ENCODE measurements at places on chromosomes 7 and 10.

- DNase-seq, result no peak
These were observed 9.3 kb upstream of the AKR1D1 start for GRCh38 chr7:138066954-138067394.

- no peak for DNase-seq
These were observed 139.9 kb downstream of the TNS3 start for GRCh38 chr7:47441796-47442604.

DNA sequence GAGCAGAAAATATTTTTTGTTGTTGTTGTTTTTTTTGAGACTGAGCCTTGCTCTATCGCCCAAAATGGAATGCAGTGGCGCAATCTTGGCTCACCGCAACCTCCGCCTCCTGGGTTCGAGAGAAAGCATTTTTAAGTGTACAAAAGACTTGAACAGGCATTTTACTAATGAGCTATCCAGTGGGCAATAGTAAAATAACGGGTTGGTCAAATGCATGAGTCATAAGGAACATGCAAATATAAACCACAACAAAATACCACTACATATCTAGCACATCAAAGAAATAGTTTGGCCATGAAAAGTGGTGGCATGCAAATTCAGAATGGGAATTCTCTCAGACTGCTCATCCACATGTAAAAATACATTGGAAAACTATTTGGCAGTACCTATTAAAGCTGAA lies 71.7 kb upstream of the TMEM106B start:
- no peak for DNase-seq

- no peak for DNase-seq
These were observed 84.0 kb upstream of the FAM3C start for GRCh38 chr7:121480058-121480457.

DNA sequence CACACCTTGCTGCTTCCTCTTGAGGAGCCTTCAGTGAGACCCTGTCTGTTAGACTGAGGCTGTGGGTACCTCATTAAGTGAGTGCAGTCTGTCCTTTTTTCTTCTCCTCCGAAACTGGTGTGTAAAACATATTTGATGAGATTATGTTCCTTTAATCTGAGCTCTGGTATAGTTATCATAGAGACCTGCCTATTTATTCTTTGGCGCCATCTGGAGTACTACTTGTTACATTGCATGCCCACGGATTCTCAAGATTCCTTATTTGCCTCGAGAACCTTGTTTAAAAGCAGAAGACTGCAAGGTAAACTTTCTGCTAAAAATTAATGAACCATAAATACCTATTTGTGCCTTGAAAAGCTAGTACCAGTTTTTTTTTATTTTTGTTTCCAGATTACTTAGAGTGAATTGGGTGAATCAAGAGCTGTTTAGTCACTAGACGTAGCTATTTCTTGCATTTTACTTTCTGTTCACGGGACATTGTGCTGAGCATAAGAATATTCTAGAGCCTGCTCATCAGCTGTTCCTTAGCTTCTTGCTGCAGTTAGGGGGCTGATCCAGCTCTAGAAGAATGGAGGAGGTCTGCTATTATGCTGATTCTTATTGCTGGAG lies 16.9 kb upstream of the STMP1 start:
- no peak for DNase-seq

- no peak for DNase-seq
These were observed 175.4 kb downstream of the CHN2 start for GRCh38 chr7:29369909-29370488.

DNA sequence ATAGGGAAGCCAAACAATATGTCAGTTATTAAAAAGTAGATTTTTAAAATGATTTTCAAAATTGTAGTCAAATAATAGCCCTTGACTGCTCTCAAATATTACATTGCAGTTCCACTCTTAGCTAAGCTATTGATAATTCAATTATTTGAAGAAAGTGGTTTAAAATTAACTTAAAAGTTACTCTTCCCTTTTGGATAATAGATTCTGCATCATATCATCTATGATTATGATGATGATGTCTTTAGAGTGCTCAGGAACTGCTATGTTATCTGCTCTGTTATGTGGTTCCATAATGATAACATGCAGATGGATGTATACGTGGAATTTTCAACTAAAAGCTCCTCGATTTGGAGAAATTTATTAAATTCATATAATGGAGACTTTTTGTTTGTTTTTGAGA lies 110.0 kb downstream of the ADAM22 start:
- DNase-seq, result no peak

DNA sequence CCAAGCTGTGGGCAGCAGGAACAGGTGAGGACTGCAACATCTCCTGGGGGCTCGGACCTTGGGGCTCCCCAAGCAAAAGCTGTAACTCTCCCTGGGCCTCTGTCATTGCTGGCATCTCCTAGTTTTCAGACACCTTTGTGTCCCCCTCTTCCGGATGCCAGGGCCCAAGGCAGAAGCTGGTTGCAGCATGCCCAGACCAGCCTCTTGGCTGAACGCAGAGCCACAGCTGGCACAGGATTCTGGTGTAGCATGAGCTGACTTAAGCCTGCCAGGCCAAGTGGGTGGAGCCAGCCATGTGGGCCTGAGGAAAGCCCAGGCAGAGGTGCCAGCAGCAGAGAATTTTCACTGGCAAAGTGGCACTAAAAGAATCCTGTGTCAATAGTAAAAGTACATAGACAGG lies 43.5 kb downstream of the ZWINT start:
- no peak for DNase-seq

GRCh38 chr10:13233358-13233757 lies 816 bp downstream of the UCMA start:
- DNase-seq, result no peak

GRCh38 chr7:131581241-131582051 lies 25.0 kb upstream of the PODXL start:
- DNase-seq, result no peak

DNA sequence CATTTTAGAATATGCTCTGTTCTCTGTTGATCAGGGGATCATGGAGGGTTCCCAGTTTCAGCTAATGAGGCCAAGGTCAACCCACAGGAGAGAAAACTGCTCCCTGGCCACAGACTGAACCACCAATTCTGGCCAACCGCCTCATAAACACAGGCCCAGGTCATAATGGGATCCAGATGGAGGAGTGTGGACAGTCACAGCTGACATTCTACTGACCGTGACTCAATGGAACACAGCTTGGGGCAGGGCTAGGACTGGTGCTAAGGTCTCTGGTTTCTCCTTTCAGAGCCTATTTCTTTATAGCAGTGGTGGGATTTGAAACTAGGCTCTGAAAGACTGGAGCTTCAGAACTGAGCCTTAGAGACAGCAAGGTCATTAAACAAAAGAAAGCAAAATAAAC lies 68.3 kb downstream of the HIPK2 start:
- no peak for DNase-seq

GRCh38 chr7:27889800-27890199 lies 149.8 kb downstream of the TAX1BP1 start:
- DNase-seq, result no peak

DNA sequence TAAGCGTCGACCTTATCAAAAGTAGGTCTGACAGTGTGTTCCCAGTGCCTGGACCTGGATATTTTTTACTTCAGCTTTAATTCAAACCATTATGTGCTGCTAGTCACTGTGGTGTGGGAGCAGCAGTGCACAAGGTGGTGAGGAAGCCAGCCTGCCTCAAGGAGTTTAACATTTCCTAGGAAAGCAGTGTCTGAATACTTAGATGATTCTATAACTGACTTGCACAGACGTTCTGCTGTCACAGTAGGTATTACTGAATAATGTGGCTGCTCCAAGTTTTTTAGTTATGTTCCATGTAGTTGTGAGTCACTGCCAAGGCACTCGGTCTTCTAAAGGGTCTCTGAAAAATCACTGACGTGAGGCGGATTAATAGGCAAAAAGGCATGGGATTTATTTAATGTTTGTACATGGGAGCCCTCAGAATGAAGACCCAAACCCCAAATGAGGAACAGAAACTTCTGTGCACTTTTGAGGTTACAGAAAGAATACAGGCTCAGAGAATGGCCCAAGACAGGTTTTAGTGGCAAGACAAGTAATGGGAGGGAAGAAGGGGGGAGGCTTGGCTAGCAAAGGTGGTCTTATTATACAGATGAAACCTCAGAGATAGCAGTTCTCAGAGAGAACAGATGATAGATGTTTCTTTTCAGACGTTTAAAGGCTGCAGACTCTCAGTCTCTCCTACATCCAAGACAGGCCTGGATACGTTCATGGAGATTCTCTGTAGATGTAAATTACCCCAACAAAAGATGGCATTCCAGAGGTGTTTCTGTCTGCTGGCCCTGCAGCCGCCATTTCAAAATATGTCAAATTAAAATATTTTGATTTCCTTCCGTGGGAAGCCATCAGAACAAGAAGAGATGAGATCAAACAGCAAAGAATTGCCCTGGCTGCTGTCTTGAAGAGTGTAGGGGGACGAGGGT lies 209.3 kb downstream of the SDK1 start:
- DNase-seq, result no peak

GRCh38 chr7:35988105-35988504 lies 164.9 kb upstream of the EEPD1 start:
- DNase-seq, result no peak

- no peak for DNase-seq
These were observed 200.6 kb upstream of the COBL start for GRCh38 chr7:51517187-51517586.

GRCh38 chr10:97883092-97883485 lies 33.4 kb downstream of the GOLGA7B start:
- no peak for DNase-seq
